ENCODE measurements at places on chromosomes 6 and 20.

DNA sequence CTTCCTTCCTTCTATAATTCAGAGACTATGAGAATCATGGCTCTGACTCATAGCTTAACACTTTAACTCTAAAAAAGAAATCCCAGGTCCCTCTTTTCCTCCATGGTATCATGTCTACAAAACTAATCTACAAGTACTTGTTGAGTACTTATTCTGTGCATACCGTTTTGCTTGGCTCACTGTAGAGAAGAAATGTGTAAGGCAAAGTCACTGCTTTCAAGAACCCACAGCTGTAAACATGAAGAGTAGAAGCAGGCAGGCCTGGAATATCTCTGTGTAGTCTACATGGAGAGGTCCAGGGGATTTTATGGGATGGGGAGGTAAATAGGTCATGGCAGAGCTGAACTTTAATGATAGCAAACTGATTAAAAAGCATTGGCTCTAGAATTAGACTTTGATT is 13.8 kb downstream of the SPINT3 start:
- DNase-seq, result no peak

GRCh38 chr6:143299253-143300166 is 151.0 kb downstream of the ADAT2 start:
- DNase-seq, result no peak

DNA sequence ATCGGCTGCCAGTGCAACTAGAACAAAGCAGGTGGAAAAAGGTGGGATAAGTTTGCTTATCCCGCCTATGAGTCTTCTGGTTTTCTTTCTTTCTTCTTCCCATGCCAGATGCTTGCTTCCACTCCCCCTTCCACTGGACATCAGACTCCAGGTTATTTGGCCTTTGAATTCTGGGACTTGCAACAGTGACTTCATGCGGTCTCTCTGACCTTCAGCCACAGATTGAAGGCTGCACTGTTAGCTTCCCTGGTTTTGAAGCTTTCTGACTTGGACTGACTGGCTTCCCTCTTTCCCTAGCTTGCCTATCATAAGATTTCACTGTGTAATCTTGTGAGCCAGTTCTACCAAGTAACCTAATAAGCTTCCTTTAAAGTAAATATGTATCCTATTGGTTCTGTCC is 878.4 kb upstream of the GJE1 start:
- no peak for DNase-seq

GRCh38 chr6:4074478-4075235 is 4.3 kb downstream of the FAM217A start:
- DNase-seq, result no peak

- no peak for DNase-seq
Measured at GRCh38 chr6:165571721-165572132, 91.3 kb downstream of the PDE10A start.

- DNase-seq, result no peak
Measured at GRCh38 chr6:12051861-12052368, 39.8 kb downstream of the HIVEP1 start.

- DNase-seq, result no peak
Measured at GRCh38 chr6:142068416-142068815, 64.3 kb upstream of the GJE1 start.

DNA sequence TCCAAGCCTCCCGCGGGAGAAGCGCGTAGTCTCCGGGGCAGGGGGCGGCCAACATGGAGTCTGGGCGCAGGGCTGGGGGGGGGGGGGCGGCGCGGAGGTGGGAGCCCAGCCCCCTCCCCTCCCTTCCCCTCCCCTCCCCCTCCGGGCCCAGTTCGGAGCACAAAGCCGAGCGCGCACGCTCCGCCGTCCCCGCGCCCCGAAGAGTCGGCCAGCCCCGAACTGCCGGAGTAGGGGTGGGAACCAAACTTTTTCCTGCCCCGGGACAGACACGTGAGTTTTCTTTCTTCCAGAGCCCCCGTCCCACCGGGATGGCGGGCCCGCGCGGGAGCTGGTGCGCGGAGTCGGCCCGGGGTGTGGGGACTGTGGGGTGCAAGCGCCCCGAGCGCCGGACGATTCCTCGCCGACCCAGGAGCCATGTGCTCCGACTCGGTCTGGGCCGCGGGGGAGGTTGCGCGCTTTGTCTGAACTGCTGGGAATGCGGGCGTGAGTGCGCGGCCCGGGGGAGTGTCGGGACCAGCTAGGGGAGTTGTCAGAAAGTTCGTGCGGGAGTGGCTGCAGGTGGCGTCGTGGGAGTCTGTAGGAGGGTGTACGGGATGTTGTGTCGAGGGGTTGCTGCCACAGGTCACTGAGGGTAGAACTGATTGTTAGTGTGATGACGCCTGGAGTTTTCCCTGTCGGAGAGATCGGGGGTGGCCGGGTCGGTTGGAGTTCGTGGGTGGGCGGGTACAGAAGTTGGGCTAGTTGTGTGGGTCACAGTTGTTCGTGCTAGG is 1.2 kb downstream of the TGIF2 start:
- DNase-seq, result no peak

DNA sequence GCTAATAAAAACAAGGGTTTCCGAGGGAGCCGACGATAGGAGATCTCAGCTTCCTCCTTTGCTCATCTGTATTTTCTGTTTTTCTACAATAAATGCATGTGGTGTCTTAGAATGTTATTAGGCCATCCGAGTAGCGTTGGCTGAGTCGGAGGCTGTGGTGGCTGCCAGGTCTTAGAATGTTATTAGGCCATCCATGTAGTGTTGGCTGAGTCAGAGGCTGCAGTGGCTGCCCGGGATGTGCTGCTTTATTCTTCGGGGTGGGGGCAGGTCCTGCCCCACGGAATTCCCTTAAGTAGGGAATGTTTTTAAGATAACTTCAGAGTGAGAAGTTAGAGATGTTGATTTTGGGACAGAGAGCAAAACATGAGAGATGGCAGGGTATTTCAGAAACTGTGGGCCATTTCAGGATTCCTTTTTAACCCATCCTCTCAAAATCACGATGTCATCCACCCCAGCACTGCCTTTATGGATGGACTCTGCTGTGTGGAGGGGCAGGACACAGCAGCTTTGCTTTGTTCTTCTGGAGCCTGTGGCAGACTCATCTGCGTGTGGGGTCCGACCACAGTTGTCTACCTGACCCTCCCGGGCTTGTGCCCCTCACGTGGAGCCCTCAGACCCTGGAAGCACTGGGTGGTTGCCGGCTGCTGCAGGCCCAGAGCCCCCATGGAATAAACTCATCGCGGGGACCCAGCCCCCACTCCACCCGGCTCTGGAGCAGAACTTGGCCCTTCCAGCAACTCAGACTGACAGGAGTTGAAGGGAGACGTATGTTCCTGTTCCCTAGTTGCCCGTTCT is 20.4 kb downstream of the OSBPL2 start:
- DNase-seq, result no peak

DNA sequence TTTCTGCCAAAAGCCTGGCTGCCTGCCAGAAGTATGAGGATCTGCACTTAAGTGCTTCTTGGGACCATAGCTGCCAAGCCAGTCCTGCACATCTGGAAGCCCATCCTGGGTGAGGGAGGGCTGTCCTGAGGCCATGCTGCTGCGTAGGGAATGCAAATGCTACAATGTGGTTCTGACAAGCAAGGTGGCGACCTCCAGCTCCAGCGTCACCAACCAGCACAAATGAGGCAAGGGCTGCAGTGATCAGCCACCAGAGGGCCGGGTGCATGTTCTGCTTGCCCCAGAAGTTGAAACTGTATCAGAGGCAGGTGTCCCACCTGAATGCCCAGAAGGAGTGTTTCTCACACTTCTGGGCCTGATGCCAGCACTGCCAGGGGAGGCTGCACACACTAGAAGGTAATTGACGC is 99.1 kb upstream of the KCNQ5 start:
- DNase-seq, result no peak

GRCh38 chr6:1110941-1111349 is 201.0 kb upstream of the FOXQ1 start:
- DNase-seq, result no peak

- no peak for DNase-seq
Measured at GRCh38 chr20:8175741-8176675, 43.9 kb downstream of the PLCB1 start.

GRCh38 chr20:63567136-63567385 is 7.0 kb downstream of the HELZ2 start:
- DNase-seq, result no peak

DNA sequence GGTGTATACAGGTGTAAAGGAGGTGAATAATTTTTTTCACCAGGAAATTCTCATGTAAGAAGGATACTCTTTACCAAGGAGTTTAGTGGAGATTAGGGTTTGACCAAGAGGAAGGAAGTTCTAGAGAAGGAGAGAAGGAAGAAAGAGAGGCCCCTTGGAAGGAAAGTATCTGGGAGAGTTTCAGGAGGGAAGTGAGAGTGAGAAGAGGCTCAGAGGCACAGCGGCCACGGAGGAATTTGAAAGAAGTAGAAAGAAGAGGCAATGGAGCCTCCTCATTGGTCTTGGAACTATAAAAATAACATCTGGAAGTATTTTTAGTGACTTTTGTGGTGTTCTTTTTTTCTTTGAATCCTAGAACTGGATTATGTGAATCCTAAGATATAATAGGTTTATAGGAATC is 50.8 kb upstream of the MCUR1 start:
- no peak for DNase-seq

- peak; percentile 80 for DNase-seq
Measured at GRCh38 chr6:118660218-118660569, 8.8 kb upstream of the CEP85L start.

DNA sequence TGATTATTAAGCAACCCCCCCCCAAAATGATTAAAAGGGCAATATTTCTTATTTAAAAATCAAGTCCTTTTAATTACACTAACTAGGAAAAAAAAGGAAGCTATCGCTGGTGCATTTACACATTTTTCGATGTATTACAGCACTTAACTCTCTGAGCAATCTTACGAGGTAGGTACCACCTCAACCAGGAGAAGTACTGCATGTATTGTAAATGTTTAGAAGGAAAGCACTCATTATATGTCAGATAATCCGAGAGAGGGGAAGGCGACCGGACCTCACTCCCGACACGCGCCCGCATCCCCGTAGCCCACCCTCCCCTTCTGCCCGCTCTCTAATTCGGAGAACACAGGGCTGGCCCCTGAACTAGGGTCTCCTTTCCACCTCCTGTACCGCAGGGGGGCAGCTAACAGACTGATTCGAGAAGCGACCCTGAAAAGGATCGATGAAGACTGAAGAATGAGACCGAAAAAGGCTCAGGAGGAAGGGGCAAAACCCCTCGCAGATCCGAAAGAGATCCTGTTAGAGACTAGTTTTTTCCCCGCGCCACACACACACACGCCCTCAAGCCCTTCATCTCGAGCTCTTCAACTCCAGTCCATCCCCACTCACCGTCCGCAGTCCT is 337 bp downstream of the ESF1 start:
- no peak for DNase-seq

- no peak for DNase-seq
Measured at GRCh38 chr20:17684077-17684888, 2.2 kb upstream of the RRBP1 start.

- no peak for DNase-seq
Measured at GRCh38 chr20:1357921-1358671, 29.2 kb upstream of the SDCBP2 start.

DNA sequence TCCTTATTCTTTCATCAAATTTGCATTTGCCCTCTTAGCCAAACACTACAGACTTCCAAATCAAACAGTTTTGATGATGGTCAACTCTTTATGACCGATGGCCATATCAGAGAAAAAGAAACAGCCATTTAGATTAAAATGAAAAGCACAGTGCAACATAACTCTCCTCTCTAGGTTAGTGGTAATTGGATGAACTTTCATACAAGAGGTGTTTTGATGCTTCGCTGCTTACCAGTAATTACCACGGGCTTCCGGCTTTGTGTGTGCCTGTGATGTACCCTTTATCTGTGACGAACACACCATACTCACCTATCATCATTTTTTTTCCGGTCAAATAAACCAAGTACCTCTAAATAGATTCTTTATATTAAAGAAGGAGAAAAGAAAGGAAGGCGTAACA is 181.8 kb downstream of the FOXA2 start:
- DNase-seq, result peak; percentile 21
